Thymus (tissue), 14 donors: ENCODE measurements at places on chromosomes 6 and 20. TPM values are rescaled to one million over a fixed set of nuclear protein-coding genes. Genes with fewer than 3 reads are reported as not detected.
A peak's percentile ranks its signal among the peaks of the same experiment; 100 is the strongest.

DNA sequence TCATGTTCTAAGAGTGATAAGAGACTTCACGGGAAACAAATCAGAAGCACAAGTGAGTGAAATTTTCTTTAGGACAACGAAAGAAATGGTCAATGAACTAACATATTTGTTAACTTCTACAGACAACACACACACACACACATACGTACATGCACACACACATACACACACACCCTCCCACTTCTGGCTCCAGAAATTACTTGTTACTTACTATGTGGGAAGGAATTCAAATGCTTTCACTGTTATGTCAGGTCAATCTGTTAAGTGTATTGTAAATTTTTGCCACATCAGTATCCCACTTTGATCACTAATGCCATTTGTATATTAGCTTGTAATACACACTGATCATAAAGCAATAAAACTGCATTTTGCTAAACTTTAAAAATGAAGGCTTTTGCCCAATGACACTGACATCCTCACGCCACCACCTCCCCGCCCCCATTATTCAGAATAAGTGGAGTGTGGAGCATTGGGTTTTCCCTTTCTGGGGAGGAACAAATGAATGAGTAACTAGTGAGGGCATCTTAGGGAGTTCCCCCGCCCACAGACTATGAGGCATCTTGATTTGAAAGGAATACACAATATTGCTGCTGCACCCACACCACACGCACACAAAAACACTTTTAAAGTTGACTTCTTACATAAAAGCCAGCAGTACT is 76.2 kb downstream of the ATXN1 start:
- DNase-seq: no peak

DNA sequence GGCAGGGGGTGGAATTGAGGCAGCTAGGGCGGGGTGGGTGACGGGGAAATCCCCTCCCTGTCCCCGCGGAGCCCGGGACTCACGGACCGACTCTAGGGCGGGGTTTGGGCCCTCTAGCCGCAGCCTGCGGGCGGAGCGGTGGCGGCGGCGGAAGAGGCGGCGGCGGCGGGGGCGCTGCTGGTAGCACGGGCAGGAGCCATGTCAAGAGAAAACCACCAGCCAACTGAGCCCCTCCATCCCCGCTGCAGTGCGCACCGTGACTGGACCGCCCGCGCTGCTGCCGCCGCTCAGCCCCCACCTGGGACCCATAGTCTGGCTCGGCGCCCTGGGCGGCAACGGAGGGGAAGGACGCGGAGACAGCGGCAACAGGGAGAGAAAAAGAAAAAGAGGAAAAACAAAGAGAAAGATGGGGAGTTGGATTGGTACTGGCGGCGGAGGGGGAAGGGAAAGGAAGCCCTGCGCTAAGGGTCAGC is 1.2 kb upstream of the C6orf62 start:
- peak; percentile 50 for DNase-seq

HRH3 gene
- 0.05 TPM for polyA plus RNA-seq

PDE10A gene
- 3.2 TPM for polyA plus RNA-seq

C20orf204 gene
- 8.2 TPM for polyA plus RNA-seq
